Karpas-422 (cell line): ENCODE measurements at places on chromosomes 5 and 9. TPM values are rescaled to one million over a fixed set of nuclear protein-coding genes. Genes with fewer than 3 reads are reported as not detected.
A peak's percentile ranks its signal among the peaks of the same experiment; 100 is the strongest.

DNA sequence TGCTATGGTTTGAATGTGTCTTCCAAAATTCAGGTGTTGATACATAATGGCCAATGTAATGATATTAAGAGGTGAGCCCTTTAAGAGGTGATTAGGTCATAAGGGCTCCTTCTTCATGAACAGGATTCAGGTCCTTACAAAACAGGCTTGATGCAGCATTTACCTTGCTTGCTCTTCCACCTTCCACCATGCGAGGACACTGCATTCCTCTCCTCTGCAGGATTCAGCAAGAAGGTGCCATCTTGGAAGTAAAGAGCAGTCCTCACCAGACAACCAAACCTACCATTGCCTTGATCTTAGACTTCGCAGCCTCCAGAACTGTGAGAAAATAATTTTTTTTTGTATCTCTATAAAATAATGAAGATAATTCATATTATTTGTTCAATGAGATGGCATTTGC, 314.0 kb upstream of the SMARCA2 start:
- no peak overlapping the region for H3K4me3 ChIP-seq
- no peaks in the 10 kb centered on the region for H3K36me3 ChIP-seq
- H3K27me3 ChIP-seq, result no peaks in the 10 kb centered on the region
- H3K4me1 ChIP-seq, result no peaks in the 10 kb centered on the region
- no peak for DNase-seq

GRCh38 chr9:31697956-31698355, 686.5 kb upstream of the ACO1 start:
- H3K4me1 ChIP-seq, result no peaks in the 10 kb centered on the region
- H3K4me3 ChIP-seq, result no peak overlapping the region

GRCh38 chr9:103798620-103799019, 295.5 kb upstream of the SMC2 start:
- H3K27me3 ChIP-seq, result no peaks in the 10 kb centered on the region
- no peak overlapping the region for H3K27ac ChIP-seq
- H3K4me1 ChIP-seq, result no peaks in the 10 kb centered on the region
- DNase-seq, result no peak
- H3K36me3 ChIP-seq, result no peaks in the 10 kb centered on the region

- no peaks in the 10 kb centered on the region for H3K36me3 ChIP-seq
- H3K4me3 ChIP-seq, result no peak overlapping the region
- H3K27ac ChIP-seq, result no peak overlapping the region
- no peaks in the 10 kb centered on the region for H3K4me1 ChIP-seq
- no peak for DNase-seq
- no peaks in the 10 kb centered on the region for H3K27me3 ChIP-seq
Observed at GRCh38 chr5:93875693-93876092, 134.3 kb upstream of the POU5F2 start.

DNA sequence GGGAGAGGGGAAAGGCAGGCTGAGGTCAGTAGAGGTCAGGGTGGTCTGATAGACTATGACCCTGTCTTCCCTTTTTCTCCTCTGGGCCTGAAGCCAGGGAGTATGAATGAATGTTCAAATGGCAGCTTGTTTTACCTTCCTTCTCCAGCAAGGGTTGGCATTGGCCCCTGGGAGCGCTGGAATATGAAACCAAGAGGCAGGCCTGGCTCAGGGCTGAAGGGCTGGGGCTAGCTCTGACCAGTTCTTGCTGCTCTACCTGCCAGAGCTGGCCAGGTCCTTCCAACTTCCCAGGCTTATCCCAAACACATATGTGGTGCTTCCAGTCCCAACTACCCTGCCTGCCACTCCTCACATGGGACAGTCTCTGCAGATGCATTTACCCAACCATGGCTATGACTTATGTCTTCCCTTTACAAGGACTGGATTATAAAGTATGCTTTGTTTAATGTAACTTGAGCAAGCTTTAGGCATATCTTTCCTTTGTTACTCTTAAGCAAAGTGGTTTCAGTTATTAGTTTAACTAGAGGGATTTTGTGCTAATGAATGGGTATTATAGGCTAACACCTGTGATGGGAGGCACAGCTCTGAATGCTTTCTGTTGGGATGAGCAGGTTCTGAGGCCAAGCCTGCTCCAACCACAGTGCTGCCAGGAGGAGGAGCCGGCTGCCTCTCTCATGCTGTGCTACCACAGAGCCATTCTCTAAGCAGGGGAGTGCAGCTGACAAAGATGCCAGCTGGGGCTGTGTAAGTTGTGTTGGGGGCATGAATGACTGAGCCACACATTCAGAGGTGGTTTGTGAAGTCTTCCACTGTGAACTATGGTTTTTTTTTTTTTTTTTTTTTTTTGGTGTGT, 6.1 kb downstream of the CCNI2 start:
- no peaks in the 10 kb centered on the region for H3K36me3 ChIP-seq
- H3K27me3 ChIP-seq, result no peaks in the 10 kb centered on the region
- H3K4me1 ChIP-seq, result no peaks in the 10 kb centered on the region
- H3K27ac ChIP-seq, result no peak overlapping the region

DNA sequence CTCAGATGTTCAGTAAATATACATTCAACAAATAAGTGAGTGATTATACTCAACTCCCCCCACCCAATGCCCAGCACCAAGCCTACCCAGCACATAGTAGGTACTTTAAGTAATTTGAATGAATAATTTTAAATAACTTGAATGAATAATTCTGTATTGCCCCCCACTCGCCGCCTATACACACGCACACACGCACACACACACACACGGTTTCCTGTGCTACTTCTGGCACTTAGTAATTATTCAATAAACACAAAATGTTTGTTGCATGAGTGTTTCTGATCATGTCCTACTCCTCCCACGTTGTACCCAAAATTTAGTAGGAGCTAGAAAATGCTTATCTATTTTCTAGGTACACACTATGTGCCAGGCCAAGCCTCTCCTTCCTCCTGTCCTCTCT, 16.2 kb downstream of the PCDH12 start:
- H3K27ac ChIP-seq, result no peak overlapping the region
- no peak for DNase-seq
- peaks cover 3% of the 10 kb centered on the region for H3K36me3 ChIP-seq
- no peak overlapping the region for H3K4me3 ChIP-seq
- H3K27me3 ChIP-seq, result no peaks in the 10 kb centered on the region
- no peaks in the 10 kb centered on the region for H3K4me1 ChIP-seq

- no peak overlapping the region for H3K27ac ChIP-seq
- H3K27me3 ChIP-seq, result no peaks in the 10 kb centered on the region
- no peaks in the 10 kb centered on the region for H3K36me3 ChIP-seq
- H3K4me1 ChIP-seq, result no peaks in the 10 kb centered on the region
Observed at GRCh38 chr5:10192309-10192708, 57.4 kb downstream of the ATPSCKMT start.

GRCh38 chr9:77953590-77953989, 78.0 kb downstream of the GNAQ start:
- no peak overlapping the region for H3K4me3 ChIP-seq
- H3K27ac ChIP-seq, result no peak overlapping the region
- 0 out of 2 replicates have a peak, but pooled peaks cover 4% of the 10 kb centered on the region for H3K4me1 ChIP-seq
- no peak for DNase-seq

- H3K27me3 ChIP-seq, result no peaks in the 10 kb centered on the region; the same call in 1 of the 2 replicates
- DNase-seq, result no peak
- no peak overlapping the region for H3K27ac ChIP-seq
Observed at GRCh38 chr5:89350684-89351083, 467.7 kb upstream of the MEF2C start.

GRCh38 chr9:95344735-95345325, 27.3 kb upstream of the FANCC start:
- H3K4me3 ChIP-seq, result no peak overlapping the region
- no peak for DNase-seq
- no peaks in the 10 kb centered on the region for H3K4me1 ChIP-seq
- H3K27ac ChIP-seq, result no peak overlapping the region
- H3K27me3 ChIP-seq, result no peaks in the 10 kb centered on the region

- peak overlapping the region; percentile 95 for H3K27ac ChIP-seq
- DNase-seq, result peak; percentile 78
- H3K4me3 ChIP-seq, result peak overlapping the region; percentile 35
- H3K36me3 ChIP-seq, result peaks cover 59% of the 10 kb centered on the region
- H3K4me1 ChIP-seq, result peaks cover 80% of the 10 kb centered on the region
Observed at GRCh38 chr9:114366334-114367128, 21.3 kb downstream of the AKNA start.

DNA sequence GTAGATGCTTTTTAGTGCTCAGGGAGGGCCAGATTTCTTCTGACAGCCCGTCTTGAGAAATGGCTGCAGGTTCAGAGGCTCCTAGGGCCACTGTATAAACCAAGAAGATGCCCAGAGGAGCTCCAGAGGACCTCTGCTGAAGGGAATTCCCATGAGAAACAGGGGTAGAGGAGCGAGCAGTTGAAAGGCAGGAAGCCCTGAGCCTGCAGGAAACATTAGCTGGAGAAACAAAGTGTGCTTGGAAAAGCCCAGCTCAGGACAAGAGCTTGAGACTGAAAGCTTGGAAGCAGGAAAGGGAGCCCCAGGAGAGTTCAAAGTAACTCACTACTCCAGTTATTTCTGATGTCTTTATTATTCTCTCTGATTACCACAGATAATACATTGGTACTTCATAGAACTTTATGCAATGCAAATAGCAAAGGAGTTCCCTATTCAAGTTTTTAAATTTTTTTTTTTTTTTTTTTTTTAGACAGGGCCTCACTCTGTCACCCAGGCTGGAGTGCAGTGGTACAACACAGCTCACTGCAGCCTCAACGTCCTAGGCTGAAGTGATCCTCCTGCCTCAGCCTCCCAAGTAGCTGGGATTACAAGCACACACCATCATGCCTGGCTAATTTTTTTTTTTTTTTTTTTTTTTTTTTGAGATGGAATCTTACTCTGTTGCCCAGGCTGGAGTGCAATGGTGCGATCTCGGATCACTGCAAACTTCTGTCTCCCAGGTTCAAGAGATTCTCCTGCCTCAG, 16.5 kb downstream of the HBEGF start:
- no peaks in the 10 kb centered on the region for H3K27me3 ChIP-seq
- no peaks in the 10 kb centered on the region for H3K4me1 ChIP-seq
- H3K27ac ChIP-seq, result no peak overlapping the region
- no peaks in the 10 kb centered on the region for H3K36me3 ChIP-seq

The SPINK4 gene
- total RNA-seq, result not detected in 2 replicates

The DIPK1B gene
- not detected in 2 replicates for total RNA-seq

The HSPB3 gene
- not detected in 2 replicates for total RNA-seq

The IFNA13 gene
- total RNA-seq, result not detected in 2 replicates

The CDO1 gene
- total RNA-seq, result not detected in 2 replicates

The SPEF2 gene
- total RNA-seq, result not detected in 2 replicates

The CEMIP2 gene
- total RNA-seq, result 0.07 and 0.61 TPM in 2 replicates

The RAI14 gene
- not detected in 2 replicates for total RNA-seq

The TTC23L gene
- total RNA-seq, result not detected in 2 replicates
